ENCODE measurements at places on chromosomes 2 and 18.
A peak's percentile ranks its signal among the peaks of the same experiment; 100 is the strongest.

- DNase-seq, result no peak
Observed at GRCh38 chr2:127735044-127735443, 33.7 kb downstream of the SFT2D3 start.

- DNase-seq, result no peak
Observed at GRCh38 chr2:88638743-88639142, 11.5 kb upstream of the EIF2AK3 start.

GRCh38 chr2:177721818-177722567 lies 329.4 kb downstream of the AGPS start:
- no peak for DNase-seq

DNA sequence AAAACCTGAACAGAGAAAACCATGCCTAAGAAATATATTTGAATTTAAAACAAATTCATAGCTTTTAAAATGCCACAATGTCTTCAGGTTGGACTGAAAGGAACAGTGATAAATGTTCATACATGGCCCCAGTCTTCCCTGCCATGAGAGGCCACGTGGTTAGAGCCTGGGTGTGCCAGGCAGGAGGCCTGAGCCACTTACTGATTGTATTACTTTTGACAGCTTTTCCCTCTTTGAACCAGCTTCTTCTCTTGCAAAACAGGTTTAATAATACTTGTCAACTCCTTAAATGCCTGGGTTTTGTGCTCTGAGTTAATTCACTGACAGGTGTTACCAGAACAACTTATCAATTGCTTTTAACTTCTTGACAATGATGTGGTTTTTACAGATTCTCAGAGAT lies 27.0 kb downstream of the RBKS start:
- DNase-seq, result no peak

GRCh38 chr2:109613081-109613921 lies 465 bp downstream of the SEPTIN10 start:
- peak; percentile 88 for DNase-seq

DNA sequence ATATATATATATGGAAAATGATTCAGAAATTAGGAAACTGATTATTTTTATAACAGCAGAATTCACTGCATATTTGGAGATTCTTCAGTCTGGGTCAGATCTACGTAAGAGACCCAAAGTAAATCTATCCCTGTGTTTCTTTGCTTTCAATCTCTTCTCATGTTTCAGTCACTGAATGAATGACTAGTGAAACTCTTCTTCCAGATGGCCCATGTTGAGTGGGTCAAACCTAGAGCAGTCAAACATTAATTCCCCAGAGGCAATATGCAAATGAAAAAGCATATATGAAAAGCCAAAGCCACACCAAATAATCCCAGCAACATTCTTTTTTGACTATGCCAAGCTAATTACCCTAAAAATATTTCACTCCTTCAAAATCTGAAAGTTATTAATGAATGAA lies 317.3 kb downstream of the RBM43 start:
- DNase-seq, result no peak

DNA sequence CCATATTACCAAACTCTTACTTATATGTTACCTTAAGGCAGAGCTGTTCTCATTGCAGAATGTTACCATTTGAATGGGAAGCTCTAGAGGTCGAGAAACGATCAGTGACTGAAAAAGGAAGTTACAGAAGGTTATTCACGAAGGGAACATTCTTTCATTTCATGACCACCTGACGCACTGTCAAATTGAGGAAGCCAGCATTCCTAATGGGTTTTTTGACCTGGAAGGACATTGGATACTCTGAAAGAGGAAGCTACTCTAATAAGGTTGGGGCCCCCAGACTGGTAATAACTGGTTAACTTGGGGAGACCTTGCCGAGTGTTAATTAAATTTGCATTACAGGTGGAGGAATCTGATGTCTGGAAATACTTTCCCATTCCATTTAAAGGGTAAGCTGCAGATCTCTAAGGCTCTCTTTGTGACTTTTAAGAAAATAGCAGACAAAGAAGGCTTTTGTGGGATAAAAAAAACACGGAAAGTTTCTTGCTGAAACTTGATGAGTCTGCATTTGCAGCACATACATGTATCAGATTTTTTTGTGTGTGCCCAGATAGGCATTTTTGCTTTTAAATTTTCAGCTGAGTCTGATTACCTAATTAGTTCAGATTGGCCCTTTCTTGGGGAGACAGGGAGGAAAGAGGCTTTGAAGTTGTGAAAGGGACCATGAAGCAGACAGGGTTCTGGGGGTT lies 137.1 kb downstream of the LTBP1 start:
- DNase-seq, result no peak

Measured in right forelimb (tissue), 1 donor.